ENCODE measurements at places on chromosomes 7 and 10.

DNA sequence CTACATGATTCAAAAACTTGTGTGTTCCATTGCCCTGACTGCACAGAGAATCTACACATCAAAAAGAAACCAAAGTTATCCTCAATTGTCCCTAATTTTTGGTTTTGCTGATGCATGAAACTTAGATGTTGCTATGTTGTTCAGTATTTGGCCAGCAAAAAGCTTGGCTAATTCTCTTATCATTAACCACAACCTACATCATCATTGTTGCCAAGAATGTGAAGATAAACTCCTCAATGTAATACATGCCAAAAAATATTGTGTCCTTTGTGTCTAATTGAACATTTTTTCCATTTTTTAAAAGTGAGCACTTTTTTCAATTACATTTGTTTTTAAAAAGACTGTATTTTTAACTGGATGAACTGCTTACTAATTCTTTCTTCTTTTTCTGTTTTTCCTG is 268.0 kb upstream of the SEMA3D start:
- peak; percentile 31 for DNase-seq

DNA sequence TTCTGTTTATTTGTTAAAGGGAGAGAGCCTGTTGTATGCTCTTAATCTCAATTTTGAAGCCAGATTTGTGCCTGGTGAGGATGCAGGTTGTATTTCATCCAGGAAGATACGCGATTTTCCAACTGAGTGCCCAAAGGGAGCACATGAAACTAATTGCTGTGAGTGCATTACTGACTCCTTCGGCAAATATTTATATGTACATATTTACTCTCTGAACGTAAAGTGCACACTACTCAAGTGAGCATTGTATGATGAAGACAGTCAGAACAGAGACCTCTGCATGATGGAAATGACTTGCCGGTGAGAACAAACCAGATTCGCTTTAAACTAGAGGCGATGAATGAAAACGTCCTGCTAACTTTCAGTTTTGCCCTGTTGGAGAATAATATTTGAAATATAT is 130.1 kb downstream of the MALRD1 start:
- DNase-seq, result no peak

DNA sequence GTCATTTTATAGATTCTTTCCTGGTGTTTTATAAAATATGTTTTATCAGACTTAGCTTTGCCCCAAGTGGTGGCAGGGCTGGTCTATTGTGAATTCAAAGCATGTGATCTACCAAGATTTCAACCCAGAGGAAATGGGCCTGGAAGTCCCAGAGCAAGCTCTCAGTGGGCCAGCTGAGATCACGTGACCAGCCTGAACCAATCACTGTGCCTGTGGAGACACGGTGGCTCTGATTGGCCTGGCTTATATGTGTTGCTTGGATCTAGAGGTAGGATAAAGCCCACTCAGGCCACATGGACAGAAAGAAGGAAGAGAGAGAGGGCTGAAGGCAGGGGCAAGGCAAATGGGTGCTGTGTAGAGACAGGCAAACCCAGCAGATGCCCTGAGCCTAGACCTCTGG is 65.5 kb upstream of the GATA3 start:
- DNase-seq, result no peak

DNA sequence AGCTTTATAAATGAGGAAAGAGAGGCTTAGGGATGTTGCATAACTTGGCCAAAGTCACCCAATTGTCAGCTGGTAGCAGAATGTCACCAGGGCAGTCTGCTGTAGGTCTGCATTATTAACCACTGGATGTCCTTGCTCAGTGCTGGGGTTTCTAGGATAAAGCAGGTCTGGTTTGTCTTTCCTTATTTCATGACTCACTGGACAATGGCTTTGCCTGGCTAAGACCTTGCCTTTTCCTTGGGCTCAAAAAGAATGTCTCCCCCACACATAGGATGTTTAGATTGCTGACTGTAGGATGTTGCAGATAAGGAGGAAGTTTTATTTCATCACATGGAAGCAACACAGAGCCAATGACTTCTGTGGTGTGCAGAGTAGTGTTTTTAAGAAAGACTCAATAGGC is 29.4 kb downstream of the WDFY4 start:
- no peak for DNase-seq

- no peak for DNase-seq
Observed at GRCh38 chr10:116720668-116721546, 21.5 kb downstream of the HSPA12A start.

GRCh38 chr7:30511973-30512662 is 7.5 kb upstream of the GGCT start:
- DNase-seq, result no peak

DNA sequence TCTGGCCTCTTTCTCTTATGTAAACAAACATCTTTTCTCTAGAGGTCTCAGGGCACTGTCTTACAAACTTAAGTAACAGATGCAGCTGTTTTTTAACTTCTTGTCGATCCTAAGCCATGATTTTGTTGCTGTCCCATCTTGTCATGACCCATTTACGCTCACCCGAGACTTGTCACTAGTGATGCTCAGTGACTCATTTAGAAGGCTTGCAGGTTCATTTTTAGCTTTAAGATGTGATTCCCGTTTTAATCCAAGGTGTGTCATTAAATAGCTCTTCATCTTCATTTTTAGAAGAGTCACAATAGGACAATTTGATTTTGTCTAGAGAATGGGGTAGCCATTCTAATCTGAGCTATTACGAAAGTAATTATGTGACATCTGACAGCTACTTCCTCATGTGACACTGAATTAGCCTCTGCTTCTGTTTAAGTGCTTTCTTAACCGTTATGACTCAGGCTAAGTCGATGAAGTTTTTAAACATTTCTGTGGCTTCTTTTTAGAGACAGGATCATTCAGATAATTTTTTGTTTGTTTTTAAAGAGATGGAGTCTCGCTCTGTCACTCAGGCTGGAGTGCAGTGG is 42.7 kb downstream of the SPDYE5 start:
- no peak for DNase-seq

DNA sequence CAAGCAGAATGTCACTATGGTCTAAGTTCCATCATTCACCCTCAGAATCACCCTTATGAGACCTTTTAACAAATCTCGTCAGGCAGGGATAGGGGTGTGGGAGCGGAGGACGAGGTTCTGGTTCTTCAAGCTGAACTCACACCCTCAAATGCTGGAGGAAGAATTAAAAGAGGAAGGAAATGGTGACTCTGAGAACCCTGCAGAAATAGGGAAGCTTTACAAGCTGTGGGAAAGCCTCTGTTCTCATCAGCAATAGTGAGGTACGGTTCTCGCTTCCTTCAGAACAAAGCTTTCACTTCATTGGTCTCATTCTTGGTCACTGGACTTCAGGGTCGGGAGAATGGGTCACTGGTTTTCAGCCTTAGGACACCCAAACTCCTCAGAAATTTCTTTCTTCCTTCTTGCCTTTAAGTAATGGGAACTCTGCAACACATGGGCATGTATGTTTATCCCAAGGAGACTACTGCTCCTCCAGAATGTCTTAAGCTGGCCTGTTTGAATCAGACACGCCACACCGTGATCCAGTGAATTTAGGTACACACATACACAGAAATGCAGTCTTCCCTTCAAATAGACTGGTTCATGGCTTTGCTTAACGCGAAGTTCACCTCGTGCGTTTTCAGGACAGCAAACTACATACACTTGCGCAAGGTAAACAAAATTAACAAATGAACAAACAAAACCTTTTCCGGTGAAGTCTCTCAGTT is 226.0 kb downstream of the SFMBT2 start:
- no peak for DNase-seq

GRCh38 chr10:79215531-79215930 is 131.7 kb upstream of the PPIF start:
- DNase-seq, result no peak

GRCh38 chr10:91632671-91633550 is at the start of gene PPP1R3C:
TSS of gene PPP1R3C (minus strand) at chr10:91633071. CDS start at chr10:91632969, 102 bp downstream.
- DNase-seq, result peak; percentile 98

GRCh38 chr10:5040010-5040673 is 36.5 kb upstream of the AKR1C2 start:
- DNase-seq, result no peak

DNA sequence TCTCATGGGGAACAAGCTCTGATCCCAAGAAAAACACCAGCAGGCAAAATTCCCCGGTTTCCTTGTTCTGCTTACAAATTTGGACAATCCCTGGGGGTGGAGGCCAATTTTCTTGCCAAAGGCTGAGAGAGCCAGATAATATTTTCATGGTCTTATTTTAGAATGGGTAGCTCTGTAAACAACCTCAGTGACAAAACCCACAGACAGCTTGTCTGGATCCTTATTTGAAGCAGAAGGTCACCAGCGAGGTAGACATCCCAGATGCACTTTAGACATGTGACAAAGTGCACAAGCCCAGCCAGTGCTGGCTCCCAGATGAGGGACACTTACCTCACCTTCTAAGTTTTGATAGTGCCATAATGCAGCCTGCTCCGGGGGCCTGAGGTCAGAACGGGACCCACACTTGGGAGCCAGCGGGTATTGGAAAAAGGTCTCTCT is 102.6 kb upstream of the DDC start:
- no peak for DNase-seq

GRCh38 chr10:72079356-72079755 is 9.0 kb downstream of the SPOCK2 start:
- no peak for DNase-seq

GRCh38 chr10:132291826-132292225 is 15.9 kb downstream of the STK32C start:
- DNase-seq, result no peak

DNA sequence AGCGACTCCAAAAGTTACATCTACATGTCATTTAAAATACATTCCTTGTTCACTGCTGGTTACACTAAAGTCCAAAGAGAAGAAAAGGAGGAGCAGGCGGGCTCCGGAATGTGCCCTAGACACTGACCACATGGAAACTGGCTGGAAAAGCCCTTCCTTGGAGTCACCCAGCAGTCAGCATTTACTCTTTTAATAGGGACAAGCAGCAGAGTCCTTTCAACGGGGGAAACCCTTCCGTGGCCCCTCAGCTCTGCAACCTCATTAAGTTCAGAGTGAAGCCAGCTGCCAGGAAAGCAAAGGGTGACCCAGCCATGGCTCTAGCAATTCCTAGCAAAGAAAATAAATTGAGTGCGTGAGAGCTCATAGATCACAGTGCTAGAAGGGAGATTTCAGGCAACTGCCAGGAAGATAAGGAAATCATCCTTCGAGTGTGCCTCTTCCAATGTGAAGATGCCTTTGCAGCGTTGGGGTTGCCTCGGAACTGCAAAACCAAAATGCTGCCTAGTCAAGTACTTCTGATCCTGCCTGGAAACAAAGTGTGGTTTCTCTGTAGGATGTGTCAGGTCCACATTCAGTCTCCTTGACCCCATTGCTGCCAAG is 101.6 kb downstream of the SORBS1 start:
- peak; percentile 99 for DNase-seq

DNA sequence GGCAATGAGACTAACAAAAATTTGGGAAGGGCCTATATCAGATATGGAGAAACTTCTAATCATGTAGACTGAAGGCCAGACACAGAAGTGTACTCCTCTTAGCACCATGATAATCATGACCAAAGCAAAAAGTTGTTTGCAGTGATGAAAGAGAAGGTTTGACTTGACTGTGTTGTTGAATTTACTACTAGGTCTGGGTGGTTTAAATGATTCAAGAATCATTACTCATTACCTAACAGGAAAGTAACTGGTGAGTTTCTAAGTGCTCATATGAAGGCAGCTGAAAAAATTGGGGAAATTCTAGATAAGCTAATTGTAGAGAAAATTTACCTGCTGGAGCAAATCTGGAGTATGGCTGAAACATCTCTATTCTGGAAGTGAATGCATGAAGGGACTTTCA is 451.5 kb upstream of the SORCS1 start:
- DNase-seq, result no peak

DNA sequence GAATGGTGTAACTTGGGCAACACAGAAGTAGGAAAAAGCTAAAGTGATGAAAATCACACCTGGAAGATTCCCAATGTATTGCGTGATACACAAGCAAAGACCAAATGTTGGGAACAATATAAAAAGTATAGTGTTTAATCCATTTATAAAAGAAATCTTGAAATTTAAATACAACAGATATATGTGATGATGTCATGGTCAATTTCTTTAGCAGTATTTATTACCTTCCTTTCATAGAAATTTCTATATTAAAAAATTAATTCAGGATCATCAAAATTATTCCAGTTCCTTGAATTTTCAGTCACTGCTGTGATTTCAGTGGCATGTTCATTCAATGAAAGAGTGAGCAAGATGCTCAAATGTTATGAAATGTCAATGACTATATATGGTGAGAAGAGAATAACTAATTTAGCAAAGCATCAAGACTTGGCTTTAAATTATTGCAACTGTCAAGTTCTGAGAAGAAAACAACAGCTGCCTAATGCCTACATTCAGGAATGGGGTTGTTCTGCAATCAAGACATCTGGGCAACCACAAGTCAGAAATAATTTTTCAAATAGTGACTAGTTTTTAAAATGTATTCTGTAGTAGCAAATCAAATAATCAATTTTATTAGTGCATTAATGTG is 308.8 kb downstream of the SEMA3D start:
- no peak for DNase-seq

DNA sequence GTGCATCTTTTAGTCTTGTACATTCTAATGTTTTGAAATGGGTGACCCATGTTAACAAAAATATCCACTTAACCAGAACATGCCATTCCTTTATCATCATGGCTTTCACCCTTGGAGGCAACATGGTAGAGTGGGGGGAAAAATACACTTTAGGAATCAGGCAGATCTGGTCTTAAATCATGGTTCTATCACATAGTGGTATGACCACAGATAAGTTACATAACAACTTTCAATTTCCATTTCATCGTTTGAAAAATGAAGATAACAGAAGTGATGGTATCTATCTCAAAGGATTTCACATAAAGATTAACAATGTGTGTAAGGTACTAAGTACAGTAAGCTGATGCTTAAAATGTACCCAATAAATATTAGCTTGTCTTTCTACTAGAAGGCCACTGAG is 19.0 kb downstream of the TMEM168 start:
- no peak for DNase-seq

- DNase-seq, result no peak
Observed at GRCh38 chr7:125147047-125147446, 217.4 kb upstream of the POT1 start.

GRCh38 chr10:93378039-93378438 is 104.1 kb downstream of the MYOF start:
- no peak for DNase-seq

DNA sequence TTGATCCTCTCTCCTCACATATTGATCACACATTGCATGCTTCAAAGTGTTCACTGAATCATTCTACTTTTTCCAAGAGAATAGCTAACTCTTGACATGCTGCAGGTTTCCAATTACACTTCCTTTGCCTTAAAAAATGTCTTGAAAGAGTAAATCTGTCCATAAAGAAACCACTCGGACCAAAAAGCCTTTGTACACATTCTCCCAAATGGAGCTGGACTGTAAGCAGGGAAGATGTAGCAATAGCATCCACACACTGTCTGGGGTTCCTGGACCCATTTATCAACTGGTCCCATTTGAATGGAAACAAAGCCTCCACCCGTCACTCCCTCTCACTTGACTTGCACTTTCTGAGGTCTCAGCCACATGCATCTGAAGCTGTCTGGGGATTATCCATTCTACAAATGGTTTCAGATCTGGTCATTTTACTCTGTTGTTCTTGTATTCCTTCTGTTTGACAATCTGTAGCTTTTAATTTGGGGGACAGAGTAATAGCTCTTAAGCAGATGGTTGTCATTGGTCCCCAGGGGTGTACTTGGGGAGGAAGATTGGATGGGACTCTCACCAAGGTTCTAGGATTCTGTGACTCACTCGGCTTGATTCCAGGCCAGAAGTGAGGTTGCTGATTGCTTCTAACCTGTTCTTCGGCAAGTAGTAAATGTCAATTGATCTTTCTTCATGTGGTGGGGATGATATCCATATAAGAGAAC is 203.5 kb downstream of the HIBADH start:
- DNase-seq, result no peak

- peak; percentile 76 for DNase-seq
Observed at GRCh38 chr7:138924501-138925225, 56.5 kb downstream of the KIAA1549 start.

- DNase-seq, result no peak
Observed at GRCh38 chr7:47511699-47512370, 70.1 kb downstream of the TNS3 start.

Measured in lung (tissue), 17 donors.